ENCODE measurements at places on chromosomes 4 and X.

DNA sequence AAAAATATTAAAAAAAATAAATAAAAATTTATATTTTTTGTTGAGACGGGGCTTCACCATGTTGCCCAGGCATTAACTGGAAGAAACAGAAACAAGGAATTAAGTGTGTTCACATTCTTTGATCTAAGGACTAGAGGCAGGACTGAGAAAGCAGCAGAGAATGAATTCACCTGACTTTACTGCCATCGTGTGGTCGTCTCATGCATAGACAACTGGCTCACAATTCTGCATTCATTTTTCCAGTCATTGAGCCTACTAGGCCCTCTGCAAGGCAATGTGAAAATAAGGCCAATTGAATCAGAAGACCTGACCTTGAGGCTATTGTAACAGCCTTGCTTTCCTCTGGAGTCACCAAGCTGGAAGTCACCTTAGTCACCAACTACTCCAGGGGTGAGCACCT lies 37.4 kb downstream of the LHFPL1 start:
- DNase-seq, result peak; percentile 45

GRCh38 chr4:38097818-38098217 lies 137.6 kb downstream of the PTTG2 start:
- no peak for DNase-seq

GRCh38 chrX:11352296-11352741 lies 59.1 kb downstream of the AMELX start:
- no peak for DNase-seq

DNA sequence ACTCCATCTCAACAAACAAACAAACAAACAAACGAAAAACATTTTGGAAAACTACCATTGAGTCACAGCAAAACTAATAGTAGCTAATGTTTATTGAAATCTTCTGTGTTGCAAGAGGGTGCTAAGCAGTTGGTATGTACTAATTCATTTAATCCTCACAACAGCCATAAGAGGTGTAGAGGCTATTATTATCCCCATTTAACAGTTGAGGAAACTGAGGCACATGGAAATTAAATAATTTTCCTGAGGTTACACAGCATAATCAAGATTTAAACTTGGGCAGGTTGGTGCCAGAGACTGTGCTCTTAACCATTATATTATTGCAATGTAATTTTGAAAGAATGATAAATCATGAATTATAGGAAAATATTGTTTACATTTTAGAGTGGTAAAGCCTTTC lies 17.5 kb upstream of the RHOH start:
- no peak for DNase-seq

- DNase-seq, result no peak
Observed at GRCh38 chrX:130555341-130555740, 153.6 kb downstream of the RBMX2 start.

- DNase-seq, result peak; percentile 64
Observed at GRCh38 chrX:27336466-27337091, 126.6 kb downstream of the PPP4R3C start.

- DNase-seq, result no peak
Observed at GRCh38 chr4:114021451-114021850, 42.0 kb upstream of the ARSJ start.

GRCh38 chr4:83212041-83212851 lies 72.4 kb downstream of the COQ2 start:
- no peak for DNase-seq

DNA sequence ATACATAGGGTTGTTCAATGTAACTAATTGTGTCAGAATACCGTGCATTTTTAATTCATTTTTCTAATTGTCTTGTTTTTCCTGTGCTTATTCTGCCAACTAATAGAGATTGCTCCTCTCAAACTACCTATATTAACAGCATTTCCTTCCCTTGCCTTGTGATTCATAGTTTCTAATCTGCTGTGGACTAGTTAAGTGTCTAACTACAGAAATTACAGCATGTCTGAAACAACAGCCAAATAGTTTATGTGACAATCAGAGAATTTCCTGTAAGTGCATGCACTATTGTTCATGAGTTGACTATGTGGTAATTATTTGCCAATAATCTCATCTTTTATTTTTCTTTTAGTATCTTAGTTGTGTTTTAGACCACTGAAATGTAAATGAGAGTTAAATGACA lies 4.1 kb upstream of the SEC24B start:
- no peak for DNase-seq

DNA sequence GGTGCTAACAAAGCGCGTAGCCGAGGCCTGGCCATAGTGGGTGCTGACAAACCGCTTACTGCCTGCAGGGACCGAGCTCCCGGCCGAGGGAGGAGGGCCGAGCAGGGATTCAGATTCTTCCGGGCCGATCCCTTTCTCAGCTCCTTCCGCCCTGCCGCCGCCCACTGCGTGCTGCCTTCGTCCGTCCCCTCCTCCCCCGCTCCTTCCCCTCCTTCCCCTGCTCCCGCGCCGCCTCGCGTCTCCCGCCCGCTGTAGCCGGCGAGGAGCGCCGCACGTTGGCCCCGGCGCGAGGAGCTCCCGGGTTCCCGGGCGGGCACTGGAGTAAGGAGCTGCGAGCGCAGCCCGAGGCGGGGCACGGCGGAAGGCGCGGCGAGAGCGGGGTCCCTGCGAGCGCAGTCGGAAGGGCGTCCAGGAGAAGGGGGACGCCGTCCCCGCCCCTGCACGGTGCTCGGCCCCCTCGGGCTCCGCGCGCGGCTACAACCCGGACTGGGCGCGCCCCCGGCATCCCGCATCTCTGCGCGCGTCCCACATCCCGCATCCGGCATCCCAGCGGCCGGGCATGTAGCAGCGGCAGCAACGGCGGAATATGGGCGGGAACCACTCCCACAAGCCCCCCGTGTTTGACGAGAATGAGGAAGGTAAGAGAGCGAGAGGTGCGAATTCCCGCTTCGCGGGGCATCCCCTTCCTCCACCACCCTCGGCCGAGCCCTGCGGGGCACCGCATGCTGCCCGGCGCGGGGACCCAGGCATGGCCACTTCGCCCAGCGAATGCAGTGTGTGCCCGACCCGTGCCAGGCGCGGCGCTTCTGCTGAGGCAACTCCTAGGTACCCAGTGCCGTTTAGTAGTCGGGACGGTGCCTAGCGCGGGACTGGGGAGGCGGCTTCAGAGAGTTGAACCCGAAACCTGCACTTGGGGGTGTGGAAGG lies at the start of gene STK32B:
STK32B (plus strand) TSS at position 203 of the 926 bp plus-strand sequence.
- DNase-seq, result peak; percentile 77

- DNase-seq, result no peak
Observed at GRCh38 chrX:112819008-112819640, 21.5 kb downstream of the AMOT start.

- DNase-seq, result no peak
Observed at GRCh38 chr4:110107866-110108265, 90.5 kb downstream of the ELOVL6 start.

DNA sequence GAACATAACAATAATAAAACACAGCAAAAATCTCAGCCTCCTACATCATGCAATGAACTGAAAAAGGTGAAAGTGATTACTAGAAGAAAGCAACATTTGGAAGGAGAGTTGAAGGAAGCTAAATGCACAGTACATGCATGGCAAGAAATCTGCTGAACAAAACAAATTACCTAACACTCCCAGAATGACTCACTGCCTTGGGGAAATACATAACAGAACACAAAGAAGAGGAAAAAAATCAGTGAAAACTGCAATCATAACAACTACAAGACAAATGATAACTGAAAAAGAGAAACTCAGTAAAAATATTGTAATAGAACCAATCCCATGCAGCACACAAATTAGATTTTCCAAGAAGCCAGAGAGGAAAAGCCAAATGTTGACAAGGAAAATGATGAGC lies 1513.2 kb downstream of the ARAP2 start:
- DNase-seq, result no peak

- DNase-seq, result peak; percentile 51
Observed at GRCh38 chr4:180449395-180449956, 1793.7 kb upstream of the TENM3 start.

DNA sequence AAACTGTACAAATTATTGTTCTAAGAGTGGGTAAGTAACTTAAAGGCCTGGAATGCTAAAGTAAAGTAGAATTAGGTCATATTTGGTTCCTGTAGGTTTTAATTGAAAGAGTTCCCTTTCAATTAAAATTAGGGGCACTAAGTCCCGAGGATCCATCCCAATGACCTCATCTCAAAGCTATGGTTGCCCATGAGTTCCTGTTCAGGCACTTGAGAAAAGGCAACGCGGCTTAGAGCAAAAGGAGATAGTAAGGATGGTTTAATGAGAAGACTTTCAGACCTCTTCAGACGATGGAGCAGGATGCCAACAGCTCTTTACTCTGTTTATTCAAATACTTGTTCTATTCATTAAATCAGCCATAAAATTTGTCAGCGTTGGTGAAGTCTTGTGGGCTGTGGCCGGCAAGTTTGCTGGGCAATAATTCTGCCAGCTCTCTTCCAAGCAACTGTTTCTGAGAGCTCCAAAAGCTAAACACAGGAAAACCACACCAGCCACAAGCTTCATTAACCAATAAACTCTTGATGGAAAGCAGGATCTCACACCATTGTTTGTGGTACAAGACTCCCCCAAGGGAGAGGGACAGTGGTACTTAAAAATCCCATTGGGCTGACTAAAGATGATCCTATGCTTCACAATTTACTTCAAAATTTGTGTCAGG lies 167.4 kb downstream of the COL4A6 start:
- no peak for DNase-seq

GRCh38 chrX:45322820-45323219 lies 122.1 kb upstream of the DIPK2B start:
- DNase-seq, result no peak

DNA sequence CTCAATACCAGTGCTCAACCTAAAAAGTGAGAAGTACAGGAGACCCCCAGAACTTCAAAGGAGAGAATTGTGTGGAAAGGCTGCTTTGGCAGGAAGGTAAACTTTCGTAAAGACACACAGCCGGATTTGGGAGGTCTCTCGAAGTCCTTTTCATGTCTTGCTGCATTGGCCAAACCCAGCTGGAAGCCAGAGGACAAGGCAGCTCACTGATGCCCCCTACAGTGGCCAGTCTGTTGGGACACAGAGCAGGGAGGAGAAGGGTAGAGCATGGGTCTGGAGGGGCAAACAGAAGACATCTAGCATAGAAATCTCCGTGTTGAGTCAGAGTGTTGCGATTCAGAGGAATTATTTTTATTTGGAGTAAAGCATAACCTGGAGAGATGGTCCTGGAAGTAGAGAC lies 198.9 kb downstream of the ANK2 start:
- no peak for DNase-seq

GRCh38 chr4:86556791-86557415 lies 37.2 kb upstream of the PTPN13 start:
- no peak for DNase-seq

GRCh38 chr4:72701987-72702819 lies 133.2 kb upstream of the ADAMTS3 start:
- peak; percentile 12 for DNase-seq

GRCh38 chr4:78939667-78940008 lies 400 bp upstream of the PAQR3 start:
- no peak for DNase-seq

- DNase-seq, result peak; percentile 97
Observed at GRCh38 chr4:38319456-38320342, 344.3 kb upstream of the KLF3 start.

GRCh38 chr4:6444582-6444981 lies 27.8 kb downstream of the PPP2R2C start:
- DNase-seq, result no peak

DNA sequence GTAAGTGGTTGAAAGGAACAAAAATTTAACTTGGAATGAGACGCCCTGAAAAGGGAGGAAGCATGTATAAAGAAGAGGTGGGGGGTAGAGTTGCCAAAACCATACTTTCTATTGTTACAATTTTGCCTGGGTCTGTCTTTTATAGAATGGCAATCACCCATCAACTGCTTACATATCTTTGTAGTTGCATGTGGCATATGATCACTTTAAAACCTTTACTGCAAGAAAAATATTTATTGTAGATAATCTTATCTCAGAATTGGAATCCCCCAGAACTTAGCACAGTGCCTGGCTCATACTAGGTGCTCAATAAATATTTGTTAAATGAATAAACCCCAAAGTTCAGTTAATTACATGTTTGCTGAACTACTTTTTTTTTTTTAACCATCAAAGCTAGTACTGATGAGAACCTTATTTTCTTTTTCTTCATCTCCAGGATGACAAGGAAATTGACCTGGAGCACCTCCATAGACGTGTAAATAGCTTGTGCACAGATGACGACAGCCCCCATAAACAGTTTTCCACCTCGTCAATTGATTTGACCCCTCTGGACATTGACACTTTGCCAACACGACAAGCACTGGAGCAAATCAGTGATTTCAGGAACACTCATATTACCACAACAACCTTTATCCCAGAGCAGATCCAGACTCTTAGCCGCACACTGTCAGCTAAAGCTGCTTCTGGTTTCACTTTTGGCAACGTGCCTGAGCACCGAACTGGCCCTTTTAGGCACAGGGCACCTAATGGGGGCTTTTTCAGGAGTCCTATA lies 56.7 kb upstream of the ATOH1 start:
- no peak for DNase-seq

GRCh38 chr4:185803022-185803421 lies 9.0 kb downstream of the SORBS2 start:
- DNase-seq, result no peak

DNA sequence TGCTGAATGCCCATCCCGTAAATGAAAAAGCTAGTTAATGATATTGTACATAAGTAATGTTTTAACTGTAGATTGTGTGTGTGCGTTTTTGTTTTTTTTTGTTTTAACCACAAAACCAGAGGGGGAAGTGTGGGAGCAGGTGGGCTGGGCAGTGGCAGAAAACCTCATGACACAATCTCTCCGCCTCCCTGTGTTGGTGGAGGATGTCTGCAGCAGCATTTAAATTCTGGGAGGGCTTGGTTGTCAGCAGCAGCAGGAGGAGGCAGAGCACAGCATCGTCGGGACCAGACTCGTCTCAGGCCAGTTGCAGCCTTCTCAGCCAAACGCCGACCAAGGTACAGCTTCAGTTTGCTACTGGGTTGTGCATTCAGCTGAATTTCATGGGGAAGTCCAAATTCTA lies at the start of gene SPP1:
SPP1 (plus strand) TSS at position 249 of the 400 bp plus-strand sequence. CDS start 1,182 bp downstream, outside the sequence.
- peak; percentile 37 for DNase-seq

DNA sequence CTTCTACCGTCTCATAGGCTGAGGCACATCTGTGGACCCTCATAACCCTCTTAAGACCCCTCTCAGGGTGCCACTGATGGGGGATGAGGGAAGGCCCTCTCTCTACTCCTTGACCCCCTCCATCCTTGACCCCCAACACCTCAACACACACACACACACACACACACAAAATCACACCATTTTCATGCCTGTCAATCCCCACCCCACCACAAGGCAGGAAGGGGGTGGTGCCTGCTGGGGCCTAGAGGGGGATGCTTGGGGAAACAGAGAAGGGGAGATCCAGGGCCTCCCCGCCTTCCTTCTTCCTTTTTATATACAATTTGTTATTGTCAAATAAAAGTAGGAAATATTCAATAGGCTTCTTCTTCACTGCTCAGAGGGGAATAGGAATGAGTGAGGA lies 1.2 kb upstream of the EBP start:
- DNase-seq, result no peak

DNA sequence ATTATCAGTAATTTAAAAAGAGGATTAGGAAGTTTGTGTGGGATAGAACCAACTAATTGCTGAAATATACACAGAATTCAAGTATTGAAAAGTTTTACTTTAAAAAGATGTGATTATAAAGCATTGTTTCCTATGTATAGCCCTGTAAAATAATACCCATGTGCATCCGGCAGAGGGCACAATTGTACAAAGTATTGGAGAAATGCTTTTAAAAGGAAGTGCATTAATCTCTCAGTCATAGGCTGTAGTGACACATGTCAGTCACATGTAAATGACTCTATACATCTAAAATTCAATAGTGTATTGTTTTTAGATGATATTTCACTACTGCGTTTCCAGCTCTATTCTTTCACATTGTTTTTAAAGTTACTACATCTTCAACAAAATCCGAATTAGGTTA lies 9.7 kb upstream of the GEMIN8 start:
- DNase-seq, result peak; percentile 44

All from nephron progenitor cell (in vitro differentiated cells).